ENCODE measurements at places on chromosomes 11 and 22. TPM values are rescaled to one million over a fixed set of nuclear protein-coding genes. Genes with fewer than 3 reads are reported as not detected.
A peak's percentile ranks its signal among the peaks of the same experiment; 100 is the strongest.

DNA sequence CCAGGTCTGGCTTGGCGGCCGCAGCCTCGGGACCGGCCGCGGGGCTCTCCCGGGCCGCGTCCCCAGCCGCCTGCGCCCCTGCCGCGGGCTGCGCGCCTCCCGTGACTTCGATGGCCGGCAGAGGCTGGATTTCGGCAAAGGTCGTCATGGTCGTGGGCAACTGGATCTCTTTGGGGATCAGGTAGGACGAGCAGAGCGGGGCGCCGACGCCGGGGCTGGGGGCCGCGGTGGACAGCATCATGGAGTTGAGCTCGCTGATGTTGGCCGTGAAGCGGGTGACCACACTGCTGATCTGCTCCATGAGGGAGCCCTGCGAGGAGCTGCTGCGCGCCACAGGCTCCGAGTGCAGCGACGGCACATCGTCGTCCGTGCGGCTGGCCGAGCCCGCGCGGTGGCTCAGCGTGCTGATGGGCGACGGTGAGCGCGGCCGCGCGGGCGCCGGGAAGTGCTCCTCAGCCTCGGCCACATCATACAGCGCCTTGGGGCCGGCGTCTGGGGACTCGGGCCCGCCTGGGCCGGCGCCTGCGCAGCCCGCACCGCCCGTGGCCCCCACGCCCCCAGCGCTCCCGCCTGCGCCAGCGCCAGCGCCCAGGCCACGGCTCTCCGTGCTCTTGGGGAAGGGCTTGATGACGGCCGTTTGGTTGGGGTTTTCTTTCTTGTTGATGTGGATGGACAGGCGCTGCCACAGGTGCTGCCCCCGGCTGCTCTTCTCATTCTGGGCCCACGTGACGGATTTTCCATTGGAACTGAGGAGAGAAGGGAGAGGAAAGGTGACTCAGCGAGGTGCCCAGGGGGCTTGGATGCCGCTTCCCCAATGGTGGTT, 171.4 kb upstream of the CTSC start:
- peak; percentile 74 for DNase-seq

GRCh38 chr11:36577373-36577772, 9.6 kb downstream of the RAG1 start:
- DNase-seq = no peak

DNA sequence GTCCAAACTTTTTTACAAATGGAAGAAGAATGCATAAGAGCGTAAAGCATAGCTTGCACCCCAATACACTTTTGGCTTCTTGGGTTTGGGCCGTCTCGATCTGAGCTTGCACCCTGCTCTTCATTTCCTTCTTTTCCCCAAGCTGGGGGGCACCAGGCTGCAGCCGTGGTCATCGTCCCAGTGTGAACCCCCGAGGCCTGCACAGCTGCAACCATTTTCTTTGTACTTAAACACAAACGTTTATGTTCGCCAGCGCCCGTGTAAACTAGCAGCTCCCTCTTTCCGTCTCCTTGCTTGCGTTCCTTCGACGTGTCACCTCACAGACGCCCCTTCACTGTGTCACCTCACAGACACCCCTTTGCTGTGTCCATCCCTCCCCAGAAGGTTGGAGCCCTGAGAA, 10.1 kb downstream of the KRTAP5-5 start:
- DNase-seq = no peak

DNA sequence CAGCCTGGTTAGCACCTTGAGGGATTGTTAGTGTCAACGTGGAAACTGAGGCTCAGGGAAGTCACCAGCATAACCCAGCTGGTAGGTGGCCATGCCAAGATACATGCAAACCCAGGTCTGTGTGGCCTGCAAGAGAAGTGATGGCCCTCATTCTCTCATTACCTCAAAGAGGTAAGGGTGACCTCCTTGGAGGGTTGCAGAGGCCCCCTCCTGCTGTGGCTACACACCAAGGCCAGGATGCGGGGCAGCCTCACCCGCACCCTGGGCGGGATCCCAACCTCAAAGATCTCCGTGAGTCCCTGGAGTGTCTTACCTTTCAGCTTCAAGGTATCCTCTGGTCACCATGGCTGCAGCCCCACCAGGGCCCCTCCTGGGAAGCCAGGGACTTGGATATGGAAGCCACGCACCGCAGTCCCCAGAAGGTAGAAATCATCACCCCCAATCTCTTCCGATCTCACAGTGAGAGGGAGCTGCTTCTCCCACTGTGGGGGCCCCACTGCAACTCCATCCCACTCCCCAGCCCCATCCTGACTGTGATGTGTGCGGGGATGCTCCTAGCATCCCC, 95.4 kb downstream of the MORC2 start:
- DNase-seq = no peak

GRCh38 chr11:19080579-19080993, 20.1 kb upstream of the MRGPRX2 start:
- no peak for DNase-seq

DNA sequence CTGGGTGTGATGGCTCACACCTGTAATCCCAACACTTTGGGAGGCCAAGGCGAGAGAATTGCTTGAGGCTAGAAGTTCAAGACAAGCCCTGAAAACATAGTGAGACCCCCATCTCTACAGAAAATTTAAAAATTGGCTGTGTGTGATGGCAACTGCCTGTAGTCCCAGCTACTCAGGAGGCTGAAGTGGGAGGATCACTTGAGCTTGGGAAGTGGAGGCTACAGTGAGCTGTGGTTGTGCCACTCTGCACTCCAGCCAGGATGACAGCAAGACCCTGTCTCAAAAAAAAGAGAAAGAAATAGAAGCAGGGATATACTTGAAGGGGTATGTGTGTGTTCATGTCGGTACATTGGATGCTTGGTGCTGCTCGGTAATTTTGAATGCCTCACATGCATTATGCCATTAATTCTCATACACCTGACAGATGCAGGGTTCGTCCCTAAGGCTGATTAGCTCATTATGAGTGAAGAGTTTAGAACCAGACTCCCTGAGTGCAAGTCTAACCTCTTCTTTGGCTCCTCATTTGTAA, 14.0 kb downstream of the CRKL start:
- DNase-seq = no peak

- no peak for DNase-seq
These were observed 666 bp downstream of the SLC25A18 start for GRCh38 chr22:17563936-17564391.

- no peak for DNase-seq
These were observed 56.2 kb downstream of the BUD13 start for GRCh38 chr11:116716621-116717020.

DNA sequence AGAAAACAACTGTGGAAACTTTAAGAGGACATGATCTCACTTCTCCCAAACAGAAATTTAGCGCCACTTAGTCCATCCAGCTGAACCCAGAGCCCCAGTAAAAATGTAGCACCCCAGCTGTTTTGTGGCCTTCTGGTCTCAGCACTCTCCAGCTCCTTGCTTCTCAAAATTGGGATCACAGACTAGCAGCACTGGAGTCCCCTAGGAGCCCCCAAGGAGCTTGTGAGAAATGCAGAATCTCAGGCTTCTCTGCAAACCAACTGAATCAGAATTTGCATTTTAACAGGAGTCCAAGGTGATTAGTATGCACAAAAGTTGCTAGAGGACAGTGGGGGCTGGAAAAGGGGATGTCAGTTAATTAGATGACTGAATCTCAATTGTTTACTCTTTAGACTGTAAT, 89.8 kb upstream of the FIBIN start:
- peak; percentile 17 for DNase-seq

DNA sequence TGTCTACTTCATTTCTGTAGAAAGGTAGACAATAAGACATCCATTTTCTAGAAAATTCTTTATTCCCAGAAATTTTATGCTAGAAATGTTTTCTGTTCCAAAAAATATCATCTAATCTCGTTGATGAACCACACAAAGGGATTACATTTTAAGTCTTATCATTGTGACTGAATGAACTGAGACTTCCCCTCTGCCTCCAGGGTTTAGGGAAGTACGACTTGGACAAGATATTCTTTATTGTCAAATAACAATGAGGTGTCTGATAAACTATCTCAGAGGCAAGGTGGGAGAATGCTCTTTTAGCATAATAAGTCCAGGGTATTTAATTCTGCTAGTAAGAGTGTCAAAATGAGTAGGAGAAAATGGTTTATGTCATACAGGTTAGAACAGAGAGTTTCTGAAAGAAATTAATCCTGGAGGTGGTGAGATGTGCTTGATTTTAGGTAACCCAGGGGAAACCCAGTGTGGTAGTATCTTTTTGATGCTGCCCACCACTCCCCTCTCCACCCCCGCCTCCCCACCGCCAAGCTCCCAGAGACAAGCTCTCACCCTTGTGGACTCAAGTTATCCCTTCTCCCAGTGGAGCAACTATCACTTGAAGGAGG, 100.6 kb downstream of the CD44 start:
- no peak for DNase-seq

- DNase-seq = peak; percentile 70
These were observed 1074.9 kb downstream of the FAM181B start for GRCh38 chr11:81658722-81659121.

DNA sequence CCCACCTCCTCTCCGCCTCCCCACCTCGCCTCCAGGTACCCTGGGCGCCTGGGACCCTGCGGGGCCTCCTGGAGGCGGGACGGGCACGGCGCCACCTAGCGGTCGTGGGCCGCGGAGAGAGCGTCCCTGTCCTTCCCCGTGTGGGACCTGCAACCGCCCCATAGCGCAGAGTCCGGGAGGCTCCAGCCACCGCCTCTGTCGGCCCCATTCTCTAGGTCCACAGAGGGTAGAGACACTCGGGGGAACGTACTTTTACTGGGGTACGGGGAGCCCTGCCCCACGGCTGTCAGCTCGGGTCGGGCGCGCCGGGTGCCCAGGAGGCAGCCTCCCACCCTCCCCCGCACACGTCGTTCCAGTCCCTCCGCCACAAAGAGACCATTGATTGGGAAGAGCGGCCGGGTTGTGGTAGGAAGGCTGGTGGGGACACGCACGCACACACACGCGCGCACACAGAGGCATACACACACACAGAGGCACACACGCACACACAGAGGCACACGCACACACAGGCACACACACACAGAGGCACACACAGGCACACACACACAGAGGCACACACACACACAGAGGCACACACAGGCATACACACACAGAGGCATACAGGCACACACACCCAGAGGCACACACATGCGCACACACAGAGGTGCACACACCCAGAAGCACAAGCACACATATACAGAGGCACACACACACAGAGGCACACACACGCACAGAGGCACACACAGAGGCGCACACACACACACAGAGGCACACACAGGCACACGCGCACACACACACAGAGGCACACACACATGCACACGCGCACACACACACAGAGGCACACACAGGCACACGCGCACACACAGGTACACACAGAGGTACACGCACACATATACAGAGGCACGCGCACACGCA, 12.6 kb upstream of the NECTIN1 start:
- DNase-seq = peak; percentile 80

GRCh38 chr11:67406420-67406968, 2.6 kb downstream of the TBC1D10C start:
- no peak for DNase-seq

DNA sequence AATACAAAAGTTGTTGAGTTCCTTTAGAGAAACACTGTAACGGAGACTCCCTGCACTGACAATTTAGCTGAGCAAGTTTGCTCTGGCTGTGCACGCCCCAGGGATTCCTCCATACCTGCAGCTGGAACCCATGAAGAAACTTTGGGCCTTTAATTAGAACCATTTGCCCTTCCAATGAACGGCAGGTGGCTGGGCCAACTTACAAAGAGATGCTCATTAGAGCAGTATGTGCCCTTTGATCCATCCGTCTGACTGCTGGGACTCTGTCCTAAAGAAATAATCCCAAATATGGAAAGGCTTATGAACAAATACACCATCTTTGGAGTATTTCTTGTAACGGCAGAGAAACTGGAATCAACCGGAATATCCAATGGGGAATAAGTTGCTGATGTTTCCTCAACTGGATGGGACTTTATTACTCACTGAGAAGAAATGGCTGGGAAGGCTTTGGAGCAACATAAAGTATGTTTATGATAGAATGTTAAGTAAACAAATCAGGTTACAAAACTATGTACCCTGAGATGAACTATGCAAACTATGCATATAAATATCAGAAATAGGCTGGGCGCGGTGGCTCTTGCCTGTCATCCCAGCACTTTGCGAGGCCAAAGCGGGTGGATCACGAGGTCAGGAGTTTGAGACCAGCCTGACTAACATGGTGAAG, 24.4 kb upstream of the FBLN1 start:
- no peak for DNase-seq

- no peak for DNase-seq
These were observed 114.5 kb upstream of the SYT13 start for GRCh38 chr11:45400591-45400990.

DNA sequence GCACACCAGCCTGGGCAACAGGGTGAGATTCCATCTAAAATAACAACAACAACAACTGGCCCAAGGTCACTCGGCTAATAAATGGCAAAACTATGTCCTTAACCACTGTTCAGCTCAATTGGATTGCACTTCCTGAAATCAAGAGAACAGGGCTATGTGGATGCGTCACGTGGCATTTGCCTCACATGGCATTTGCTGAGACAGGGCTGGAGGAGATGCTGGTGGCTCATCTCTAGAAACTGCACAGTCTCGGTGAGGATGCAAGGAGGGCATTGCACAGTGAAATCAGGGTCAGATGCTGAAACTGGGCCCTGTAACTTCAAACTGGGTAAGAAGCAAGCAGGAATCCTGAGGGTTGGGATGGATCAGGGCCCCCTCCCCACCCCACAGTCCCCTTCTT, 171.9 kb downstream of the BUD13 start:
- DNase-seq = no peak

DNA sequence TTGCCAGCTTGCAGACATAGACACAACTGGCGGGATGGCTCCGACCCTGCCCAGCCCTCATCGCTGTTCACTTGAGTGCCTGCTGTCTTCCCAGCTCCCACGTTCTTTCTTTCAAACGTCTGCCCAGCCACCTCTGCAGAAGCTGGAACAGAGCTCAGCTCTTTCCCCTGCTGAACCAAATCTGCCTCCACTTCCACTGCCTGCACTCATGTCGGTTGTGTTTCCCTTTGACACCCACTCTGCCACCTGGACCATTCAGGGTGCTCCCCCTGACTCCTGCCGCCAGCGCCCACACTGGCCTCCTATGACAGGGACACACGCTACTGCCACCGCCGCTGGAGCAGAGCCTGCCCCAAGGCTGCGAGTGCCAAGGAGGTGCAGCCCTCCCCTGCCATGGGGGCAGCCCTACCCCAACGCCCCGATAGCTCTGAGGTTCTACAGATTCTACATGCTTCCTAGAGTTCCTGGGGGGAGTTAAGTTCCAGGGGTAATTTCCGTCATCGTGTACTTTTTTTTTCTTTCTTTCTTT, 37.9 kb downstream of the TST start:
- DNase-seq = no peak

DNA sequence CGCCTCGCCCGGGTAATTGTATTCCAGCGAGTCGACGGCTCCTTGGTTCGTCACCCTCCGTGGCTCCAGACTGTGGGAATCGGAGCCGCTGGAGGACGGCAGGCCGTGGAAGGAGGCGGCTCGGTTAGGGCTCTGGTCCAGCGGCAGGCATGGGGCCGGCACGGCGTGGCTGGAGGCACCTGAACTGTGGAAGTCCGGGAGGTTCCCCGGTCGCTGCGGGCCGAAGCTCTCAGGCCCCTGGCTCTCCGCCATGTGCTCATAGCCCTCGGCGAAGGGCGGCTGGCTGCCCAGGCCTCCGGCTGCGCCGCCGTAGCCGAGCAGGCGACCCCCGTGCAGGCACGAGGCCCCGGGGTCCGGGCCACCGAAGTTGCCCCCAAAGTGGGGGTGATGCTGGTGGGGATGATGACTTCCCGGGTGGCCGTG, 1.7 kb downstream of the MN1 start:
- DNase-seq = no peak

F2 gene
- not detected for total RNA-seq

LDHAL6A gene
- 0.59 TPM for total RNA-seq

KCNJ11 gene
- 5.9 TPM for total RNA-seq

XKR3 gene
- total RNA-seq = not detected

ANGPTL5 gene
- not detected for total RNA-seq

APOA4 gene
- not detected for total RNA-seq

OTOG gene
- total RNA-seq = 0.78 TPM

MYOD1 gene
- total RNA-seq = not detected
